ENCODE measurements at places on chromosomes 2 and 18. TPM values are rescaled to one million over a fixed set of nuclear protein-coding genes. Genes with fewer than 3 reads are reported as not detected.

The GKN2 gene
- total RNA-seq, result not detected

The GREB1L gene
- total RNA-seq, result 154 TPM

The FOXD4L1 gene
- 0.44 TPM for total RNA-seq

The CCDC85A gene
- 12.1 TPM for total RNA-seq

The C2orf92 gene
- total RNA-seq, result 19.6 TPM

The HOXD12 gene
- not detected for total RNA-seq

The EFHD1 gene
- 0.71 TPM for total RNA-seq

The ANKRD30BL gene
- total RNA-seq, result 0.29 TPM

The LOXL3 gene
- total RNA-seq, result 64.2 TPM

The GPR155 gene
- 51.1 TPM for total RNA-seq

The SLC8A1 gene
- total RNA-seq, result 1.9 TPM

The TMEM87B gene
- total RNA-seq, result 8.6 TPM

The DNER gene
- 36.0 TPM for total RNA-seq

The LIMS4 gene
- total RNA-seq, result 0.47 TPM

The KIF3C gene
- 210 TPM for total RNA-seq

The SNORC gene
- total RNA-seq, result 2.4 TPM

The RFTN2 gene
- total RNA-seq, result 2.5 TPM

The PSMD14 gene
- 70.6 TPM for total RNA-seq

The ELOA2 gene
- not detected for total RNA-seq

The DPYSL5 gene
- 313 TPM for total RNA-seq

The LYPD6B gene
- 0.69 TPM for total RNA-seq

The TMEM163 gene
- total RNA-seq, result 27.7 TPM

The ACOXL gene
- 1.4 TPM for total RNA-seq

The CHRNG gene
- total RNA-seq, result 3.5 TPM

The DNAH6 gene
- 0.86 TPM for total RNA-seq

The RAB6C gene
- total RNA-seq, result 0.25 TPM

The IL36G gene
- total RNA-seq, result not detected

The SAG gene
- not detected for total RNA-seq

The AAMP gene
- total RNA-seq, result 64.6 TPM

The CFC1 gene
- total RNA-seq, result 1.8 TPM

The MERTK gene
- 2.3 TPM for total RNA-seq

The PROC gene
- not detected for total RNA-seq

The CYBRD1 gene
- total RNA-seq, result 0.54 TPM

The GRB14 gene
- 0.83 TPM for total RNA-seq

The C2orf78 gene
- not detected for total RNA-seq

The ANKZF1 gene
- total RNA-seq, result 95.8 TPM

The CEP68 gene
- 38.3 TPM for total RNA-seq

The TMEM247 gene
- not detected for total RNA-seq

The SLC23A3 gene
- total RNA-seq, result 1.1 TPM

The PMAIP1 gene
- 12.6 TPM for total RNA-seq

The HOXD10 gene
- total RNA-seq, result not detected

The APOB gene
- total RNA-seq, result not detected
